ENCODE measurements at places on chromosomes 16 and 17.

DNA sequence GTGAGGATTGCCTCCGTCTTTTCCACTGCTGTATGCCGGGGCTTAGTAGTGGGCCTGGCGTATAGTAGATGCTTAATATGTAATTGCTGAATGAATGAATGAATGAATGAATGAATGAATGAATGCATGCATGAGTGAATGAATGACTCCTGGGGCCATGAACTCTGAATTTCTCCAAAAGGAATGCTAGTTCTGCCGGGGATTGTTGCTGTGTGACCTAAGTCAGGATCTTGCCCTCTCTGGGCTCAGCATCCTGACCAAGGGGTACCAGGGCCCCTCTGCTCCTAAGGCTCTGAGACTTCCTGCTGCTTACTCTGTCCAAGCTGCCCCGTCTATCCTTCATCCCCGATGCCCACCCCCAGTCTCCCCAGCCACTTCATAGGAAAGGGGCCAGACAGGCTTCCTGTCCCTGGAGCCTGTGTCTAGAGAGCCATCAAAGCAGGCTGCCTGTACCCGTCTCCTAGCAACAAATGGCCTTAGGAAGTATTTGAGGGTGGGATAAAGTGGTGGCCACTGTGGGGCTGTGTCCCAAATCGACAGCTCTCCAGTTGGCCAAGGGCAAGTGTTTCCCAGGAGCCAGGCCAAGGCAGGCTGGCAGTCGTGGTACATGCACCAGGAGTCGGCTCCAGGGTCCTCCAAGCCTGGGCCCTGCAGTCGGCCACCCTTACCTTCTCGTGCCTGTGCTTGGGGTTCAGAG lies 11.6 kb upstream of the MPRIP start:
- no peak for DNase-seq

DNA sequence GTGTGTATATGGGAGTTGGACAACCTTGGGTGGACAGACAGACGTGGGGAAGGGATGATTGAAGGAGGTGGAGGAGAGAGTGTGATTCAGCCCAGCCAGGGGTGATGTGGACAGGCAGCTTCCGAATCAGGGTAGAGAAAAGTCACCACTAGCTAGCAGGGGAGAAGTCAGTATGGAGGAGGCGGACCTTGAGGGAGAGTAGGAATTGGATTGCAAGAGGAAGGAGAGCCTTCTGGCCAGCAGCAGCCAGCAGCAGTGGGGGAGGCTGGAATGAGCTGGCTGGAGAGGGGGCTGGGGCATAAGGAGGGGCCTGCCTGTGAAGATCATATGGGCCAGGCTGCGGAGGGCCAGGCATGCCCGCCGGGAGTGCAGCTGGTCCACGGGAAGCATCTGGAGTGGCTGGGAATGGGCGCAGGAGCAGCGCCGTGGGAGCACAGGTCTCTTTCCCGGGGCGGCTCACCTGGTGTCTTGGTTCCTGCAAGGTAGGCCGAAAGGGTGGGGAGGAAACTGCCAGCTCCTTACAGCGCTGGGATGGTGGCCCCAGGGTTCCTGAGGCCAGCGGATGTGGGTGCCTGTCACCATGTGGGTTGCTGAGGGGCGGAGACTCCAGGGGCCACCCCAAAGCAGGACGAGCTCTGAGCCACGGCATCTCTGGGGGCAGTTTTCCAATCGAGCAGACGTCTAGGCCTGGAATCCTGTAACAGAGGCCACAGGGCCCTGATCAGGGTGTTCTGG lies 235.3 kb downstream of the SEC14L1 start:
- DNase-seq = peak; percentile 40

GRCh38 chr16:26569793-26570192 lies 496.9 kb upstream of the C16orf82 start:
- DNase-seq = no peak

- DNase-seq = peak; percentile 96
These were observed at the start of gene C17orf107 for GRCh38 chr17:4899341-4900230. Gene C17orf107 (plus strand): TSS chr17:4899536. CDS start chr17:4899763, 227 bp downstream.

- DNase-seq = no peak
These were observed 3.8 kb downstream of the MRPL12 start for GRCh38 chr17:81706757-81707624.

DNA sequence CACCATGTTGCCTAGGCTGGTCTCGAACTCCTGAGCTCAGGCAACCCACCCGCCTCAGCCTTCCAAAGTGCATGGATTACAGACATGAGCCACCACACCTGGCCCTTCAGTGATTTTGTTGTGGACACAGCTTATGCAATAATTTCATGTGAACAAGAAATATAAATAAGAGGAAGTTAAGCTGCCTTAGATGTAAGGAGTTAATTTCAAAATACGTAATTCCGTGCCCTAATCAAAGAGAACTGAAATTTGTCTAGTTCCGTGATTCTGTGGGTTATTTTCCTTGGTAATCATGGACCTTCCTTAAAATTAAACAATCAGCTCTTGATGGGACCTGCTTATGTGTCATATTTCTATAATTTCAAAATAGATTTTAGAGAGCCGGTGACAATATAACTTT lies 11.9 kb downstream of the TVP23A start:
- no peak for DNase-seq

DNA sequence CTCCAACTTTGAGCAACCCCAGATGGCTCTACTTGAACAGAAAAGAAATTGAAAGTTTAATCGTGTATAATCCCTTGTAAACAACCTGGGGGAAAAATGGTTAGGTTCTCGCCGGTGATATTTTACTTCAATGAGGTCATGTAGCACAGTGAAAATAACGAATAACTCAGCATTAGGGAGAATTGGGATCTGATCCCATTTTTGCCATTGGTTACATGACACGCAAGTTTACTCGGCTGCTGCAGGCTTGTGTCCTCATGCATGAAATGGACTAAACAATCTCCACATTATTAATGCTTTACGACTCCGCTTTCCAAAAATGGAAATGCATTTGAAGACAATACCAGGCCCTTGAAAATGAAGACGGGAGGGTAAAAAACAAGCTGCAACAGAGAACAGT lies 45.5 kb upstream of the LRRC37A3 start:
- DNase-seq = no peak

- DNase-seq = no peak
These were observed 759.1 kb upstream of the RBFOX1 start for GRCh38 chr16:6573577-6573976.

- no peak for DNase-seq
These were observed 55.7 kb downstream of the ABR start for GRCh38 chr17:1123921-1124715.

DNA sequence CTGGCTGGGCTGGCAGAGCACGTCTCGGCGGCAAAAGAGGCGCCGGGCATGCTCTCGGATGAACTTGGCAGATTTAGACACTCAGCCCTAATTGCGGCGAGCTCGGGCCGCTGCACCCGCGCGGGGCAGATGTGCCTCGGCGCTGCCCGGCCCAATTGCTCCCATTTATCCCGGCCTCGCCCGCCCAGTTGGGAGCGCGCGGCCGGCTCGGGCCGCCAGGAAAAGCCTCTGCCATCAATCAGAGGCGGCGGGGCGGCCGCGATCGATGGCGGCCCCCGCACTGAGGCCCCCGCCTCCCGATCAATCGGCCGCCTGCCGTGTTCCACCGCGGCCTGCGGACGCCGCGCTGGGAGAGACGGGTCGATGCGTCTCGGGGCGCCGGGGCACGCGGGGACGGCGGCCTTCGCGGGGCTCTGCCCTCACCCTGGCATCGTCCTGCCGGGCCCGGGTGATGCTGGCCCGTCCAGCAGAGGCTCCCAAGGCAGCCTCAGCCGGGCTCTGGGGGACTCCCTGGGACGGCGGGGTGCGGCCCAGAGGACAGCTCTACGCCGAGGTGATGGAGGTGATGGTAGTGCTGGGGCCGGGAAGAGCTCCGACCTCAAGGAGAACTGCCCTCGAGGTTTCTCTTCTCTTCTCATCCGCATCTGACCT lies 200.9 kb upstream of the N4BP1 start:
- no peak for DNase-seq

- no peak for DNase-seq
These were observed 722.0 kb downstream of the MAF start for GRCh38 chr16:78878570-78878969.

GRCh38 chr16:49521734-49522325 lies 148.2 kb downstream of the C16orf78 start:
- no peak for DNase-seq

GRCh38 chr16:1642753-1643152 lies 30.6 kb downstream of the CRAMP1 start:
- no peak for DNase-seq

DNA sequence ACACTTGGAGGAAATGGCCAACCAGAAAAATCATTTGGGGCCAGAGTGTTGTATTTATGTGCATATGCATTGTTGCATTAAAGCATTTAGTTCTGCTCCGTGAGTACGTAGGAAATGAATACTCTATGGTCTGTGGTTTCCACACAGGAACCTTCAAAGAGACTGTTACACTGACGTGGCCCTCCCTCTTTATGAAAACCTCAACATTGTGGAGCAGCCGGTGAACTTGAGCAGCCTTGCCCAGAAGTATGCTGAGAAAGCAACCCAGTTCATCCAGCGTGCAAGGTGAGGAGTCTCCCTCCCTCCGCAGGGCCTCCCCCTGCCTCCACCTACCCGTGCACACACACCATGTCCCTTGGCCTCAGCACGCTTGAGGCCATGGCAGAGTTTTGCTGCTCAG lies 65.2 kb downstream of the ARSG start:
- DNase-seq = peak; percentile 53

GRCh38 chr16:68665501-68665900 lies 20.4 kb downstream of the CDH3 start:
- DNase-seq = no peak

DNA sequence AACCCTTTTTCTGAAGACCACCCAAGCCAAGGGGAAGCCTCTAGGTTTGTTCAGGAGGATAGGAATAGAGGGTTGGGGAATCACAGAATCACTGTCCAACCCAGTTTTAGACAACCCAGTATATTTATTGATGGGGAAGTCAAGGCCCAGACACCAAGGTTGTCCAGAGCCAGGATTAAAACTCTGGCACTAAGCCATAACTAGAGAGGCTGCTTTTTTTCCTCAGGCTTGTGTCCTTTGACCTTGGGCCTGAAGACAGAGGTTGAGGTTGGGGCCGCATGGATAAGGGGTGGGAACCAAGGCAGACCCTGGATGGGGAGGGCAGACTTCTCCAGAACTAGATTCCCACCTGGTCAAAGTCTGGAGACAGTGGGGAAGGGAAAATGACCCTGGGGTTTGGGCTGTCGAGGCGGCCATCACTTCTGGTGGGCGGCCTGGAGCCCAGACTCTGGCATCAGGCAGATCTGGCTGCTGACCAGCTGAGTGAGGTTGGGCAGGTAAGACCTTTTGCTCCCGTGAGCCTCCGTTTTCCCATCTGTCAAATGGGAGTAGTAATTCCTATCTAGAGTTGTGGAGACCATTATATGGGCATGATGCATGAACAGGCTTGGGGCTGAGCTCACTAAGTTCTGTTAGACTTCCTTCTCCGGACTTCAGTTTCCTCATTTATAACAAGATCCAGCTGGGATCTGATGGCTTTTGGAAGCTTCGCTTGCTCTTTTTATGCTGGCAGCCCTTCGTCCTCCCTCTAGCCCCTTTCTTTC lies 17.9 kb downstream of the IGFBP4 start:
- DNase-seq = no peak

DNA sequence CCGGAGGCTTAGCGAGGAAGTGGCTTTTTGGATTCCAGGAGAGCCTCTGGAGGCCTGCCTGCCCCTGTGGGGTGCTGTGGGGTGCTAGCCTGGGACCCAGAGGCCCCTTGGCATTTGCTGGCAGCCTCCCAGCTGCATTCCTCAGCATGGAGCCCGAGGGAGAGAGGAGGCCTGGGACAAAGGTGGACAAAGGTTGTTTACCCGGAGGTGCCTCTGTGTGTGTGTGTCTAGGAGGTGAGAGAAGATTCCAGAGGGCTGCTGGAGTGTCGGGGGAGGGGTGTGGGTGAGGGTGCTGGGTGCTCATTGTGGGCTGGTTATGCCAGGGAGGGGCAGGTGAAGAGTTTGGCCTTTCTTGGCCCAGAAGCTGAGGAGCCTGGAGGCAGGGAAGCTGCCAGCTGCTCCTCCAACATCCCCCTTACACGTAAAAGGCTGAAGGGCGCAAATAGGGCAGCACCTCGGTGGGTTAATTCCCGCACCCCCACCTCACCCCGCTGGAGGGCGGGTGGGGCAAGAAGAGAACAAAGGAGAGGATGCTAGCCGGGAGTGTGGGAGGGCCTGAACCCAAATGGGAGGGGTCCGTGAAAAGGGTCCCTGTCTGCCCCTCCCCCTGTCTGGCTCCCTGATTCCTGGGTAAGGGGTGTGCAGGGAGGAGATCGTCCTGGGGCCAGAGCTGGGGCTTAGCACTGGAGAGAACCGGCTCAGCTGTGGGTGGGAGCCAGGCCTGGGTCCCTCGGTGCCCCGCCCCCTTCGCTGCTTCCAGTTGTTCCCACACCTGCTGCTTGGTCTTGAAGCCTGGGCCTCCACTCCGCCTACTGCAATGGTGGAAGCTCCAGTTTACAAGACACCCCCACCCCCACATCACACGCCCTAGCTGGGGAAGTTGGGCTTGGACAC lies 9.9 kb downstream of the HEXIM2 start:
- DNase-seq = no peak

GRCh38 chr17:5695480-5695879 lies 111.2 kb upstream of the NLRP1 start:
- DNase-seq = no peak

- no peak for DNase-seq
These were observed 98.6 kb downstream of the USP22 start for GRCh38 chr17:20944014-20944865.

DNA sequence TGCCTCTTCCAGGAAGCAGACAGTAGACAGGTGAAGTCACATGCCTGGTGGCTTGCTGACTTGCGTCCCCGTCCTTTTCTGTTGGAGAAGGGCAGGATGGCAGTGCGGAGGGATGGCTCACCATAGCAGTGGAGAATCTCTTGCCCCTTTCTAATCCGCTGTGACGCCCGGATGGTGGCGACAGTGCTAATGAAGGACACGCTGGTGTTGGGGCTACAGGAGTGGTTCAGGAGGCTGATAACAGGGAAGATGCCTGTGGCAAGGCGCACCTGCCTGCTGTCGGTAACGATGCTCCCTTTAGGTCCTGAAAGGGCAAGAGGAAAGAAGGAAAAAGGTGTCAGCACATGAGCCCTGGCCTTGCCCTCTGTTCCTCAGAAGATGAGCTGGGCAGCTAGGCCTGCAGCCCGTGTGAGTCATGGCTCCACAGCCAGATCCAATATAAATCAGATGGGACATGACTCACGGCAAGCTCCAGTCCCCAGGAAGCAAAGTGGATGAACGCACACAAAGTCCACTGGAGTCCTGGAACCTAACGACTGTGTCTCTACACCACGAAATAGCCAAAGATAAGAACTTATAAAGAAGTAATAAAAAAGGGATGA lies 25.5 kb downstream of the SERPINF1 start:
- no peak for DNase-seq
